T follicular helper cell (primary cell): ENCODE measurements at places on chromosomes 11 and 22.

- no peak for DNase-seq
These were observed 22.4 kb downstream of the DEPDC5 start for GRCh38 chr22:31776231-31776630.

DNA sequence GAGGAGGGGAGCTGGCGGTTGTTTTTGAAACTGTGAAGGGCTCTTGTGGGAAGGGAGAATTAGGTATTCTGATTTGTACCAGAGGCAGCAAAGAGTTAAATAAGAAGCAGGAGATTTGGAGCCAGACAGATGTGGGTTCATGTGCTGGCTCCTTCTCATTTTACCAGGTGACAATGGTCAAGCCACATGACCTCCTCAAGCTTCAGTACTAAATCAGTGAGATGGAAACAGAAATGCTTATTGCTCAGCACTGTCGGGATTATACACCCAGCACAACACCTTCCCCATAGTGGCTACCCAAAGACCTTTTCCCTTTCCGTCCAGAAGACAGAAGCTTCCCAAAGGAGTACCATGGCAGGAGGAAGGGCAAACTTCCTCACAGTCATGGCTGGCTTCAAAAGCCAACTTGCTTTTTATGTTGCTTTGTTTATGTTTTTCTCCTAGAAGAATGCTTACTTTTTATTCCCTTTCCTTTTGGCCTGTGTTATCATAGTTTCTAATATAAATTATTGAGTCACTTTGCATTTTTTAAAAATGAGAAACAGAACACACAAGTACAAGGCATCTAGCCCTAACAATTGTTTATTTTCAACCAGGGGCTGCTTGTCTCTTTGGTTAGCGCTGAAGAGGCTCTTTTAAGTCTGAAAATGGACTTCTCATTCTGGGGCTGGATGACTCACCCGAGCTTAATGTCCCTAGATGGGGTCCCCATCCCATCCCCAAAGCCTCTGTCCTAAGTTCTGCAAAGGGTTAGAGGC, 181.5 kb upstream of the ZBED5 start:
- no peak for DNase-seq

DNA sequence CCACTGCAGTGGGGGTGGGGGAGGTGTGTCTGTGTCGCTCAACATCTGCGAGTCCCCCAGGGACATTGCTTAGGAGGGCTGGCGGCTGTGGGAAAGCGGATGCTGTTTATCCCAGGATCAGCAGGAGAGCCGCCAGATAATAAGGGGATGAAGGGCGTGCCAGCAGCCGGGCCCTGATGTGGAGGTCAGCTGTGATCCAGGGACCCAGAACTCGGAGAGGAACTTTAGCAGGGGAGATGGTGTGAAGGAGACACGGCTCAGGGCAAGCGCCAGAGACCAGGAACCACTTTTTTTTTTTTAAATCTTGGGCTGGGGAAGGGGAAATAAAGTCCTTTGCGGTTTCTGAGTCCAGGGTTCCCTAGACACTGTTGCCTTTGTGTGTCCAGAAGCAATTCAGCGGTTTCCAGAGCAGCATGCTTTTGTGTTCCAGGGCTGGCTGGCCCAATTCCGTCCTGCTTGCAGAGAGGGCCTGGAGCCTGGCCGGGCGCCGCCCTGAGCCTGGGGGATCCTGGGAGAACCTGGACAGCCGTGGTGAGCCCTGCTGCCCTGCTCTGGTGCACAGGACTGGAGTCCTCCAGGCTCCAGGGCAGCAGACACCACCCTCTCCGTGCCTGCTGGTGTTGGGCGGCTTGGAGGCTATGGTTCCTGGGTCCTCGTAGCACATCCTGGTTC, at the start of gene GRAMD4:
GRAMD4 (plus strand) TSS at position 557 of the 672 bp plus-strand sequence. CDS start 6,414 bp downstream, outside the sequence.
- no peak for DNase-seq

- no peak for DNase-seq
These were observed 112.3 kb upstream of the SORL1-AS1 start for GRCh38 chr11:121564948-121565684.

GRCh38 chr22:36762687-36763260, 13.1 kb downstream of the IFT27 start:
- no peak for DNase-seq

DNA sequence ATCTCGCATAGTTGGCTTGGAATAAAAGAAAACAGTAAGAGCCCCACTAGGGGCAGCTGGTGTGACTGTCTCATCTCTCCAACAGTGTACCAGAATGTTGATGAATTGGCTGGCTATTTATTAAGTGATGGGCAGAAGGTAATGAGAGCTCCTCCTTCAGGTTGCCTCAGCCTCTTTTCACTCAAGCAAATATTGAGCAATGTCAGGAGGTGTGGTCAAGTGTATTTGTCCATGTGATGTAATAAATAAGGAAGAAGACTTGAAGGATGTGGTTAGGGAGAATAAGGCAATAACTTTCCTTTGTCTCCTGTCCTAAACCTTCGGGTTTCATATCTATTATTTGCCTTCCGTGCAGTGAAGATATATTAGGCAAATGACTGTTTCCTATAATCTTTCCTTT, at the start of gene TCN1:
TCN1 (minus strand) TSS at position 91 of the 400 bp plus-strand sequence; CDS start at position 74, 17 bp downstream.
- DNase-seq, result no peak
